Neuronal stem cell (in vitro differentiated cells): ENCODE measurements at places on chromosomes 2 and 18.
A peak's percentile ranks its signal among the peaks of the same experiment; 100 is the strongest.

DNA sequence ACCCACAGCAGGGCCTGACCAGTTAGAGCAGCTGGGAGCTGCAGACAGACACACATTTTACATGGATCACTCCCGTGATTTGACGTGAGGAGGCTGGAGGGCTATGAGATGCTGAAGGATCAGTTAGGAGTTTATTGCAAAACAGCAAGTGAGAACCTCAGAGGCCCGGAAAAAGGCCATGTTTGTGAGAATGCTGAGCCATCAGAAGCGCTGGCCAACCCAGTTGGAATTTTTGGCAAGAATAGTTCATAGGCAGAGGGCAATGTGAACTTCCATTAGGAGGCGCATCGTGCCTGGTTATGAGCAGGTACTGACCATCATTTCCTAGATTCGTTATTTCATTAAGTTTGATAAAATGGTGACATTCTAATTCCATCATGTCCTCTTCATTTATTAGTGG lies 23.3 kb upstream of the LMAN1 start:
- no peak for DNase-seq

- no peak for DNase-seq
These were observed 85.4 kb upstream of the ALPP start for GRCh38 chr2:232293191-232293590.

DNA sequence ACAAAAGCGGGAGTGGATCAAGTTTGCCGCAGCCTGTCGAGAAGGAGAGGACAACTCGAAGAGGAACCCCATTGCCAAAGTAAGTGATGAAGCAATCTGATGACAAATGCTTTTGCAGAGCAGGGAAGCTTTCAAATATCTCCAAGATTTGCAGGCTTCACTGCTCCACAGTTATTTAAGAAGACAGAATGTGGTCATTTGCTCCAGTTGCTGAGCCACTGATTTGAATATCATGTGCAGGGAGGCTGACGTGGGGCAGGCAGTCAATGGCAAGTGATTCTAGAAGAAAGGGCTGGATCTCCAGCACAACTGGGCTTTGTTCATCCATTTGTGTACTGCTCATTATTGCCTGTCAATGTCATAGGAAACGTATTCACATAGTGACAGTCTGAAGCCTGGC lies 10.2 kb downstream of the DSG4 start:
- peak; percentile 4 for DNase-seq

GRCh38 chr18:31101183-31102024 lies 817 bp downstream of the DSC2 start:
- peak; percentile 48 for DNase-seq

DNA sequence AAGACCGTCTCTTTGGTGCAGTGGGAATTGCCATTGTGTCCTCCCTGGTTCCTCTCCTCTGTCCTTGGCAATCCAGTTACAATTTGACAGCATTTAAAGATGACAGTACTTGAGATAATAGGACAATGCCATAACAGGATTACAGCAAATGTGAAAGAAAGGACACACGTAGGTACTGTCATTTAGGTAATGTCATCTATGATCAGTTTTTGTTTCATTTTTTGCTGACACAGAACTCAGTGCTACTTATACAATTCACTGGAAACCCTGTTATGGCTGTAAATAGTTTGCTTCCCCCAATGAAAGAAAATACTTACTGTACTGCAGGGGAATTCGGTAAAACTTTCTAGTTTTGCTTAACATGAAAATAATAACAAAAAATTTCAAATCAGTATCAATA lies 65.2 kb downstream of the BCL11A start:
- DNase-seq = no peak

GRCh38 chr2:101440127-101440738 lies 34.7 kb downstream of the RFX8 start:
- no peak for DNase-seq

- no peak for DNase-seq
These were observed 2.3 kb downstream of the CPS1 start for GRCh38 chr2:210558708-210559107.

DNA sequence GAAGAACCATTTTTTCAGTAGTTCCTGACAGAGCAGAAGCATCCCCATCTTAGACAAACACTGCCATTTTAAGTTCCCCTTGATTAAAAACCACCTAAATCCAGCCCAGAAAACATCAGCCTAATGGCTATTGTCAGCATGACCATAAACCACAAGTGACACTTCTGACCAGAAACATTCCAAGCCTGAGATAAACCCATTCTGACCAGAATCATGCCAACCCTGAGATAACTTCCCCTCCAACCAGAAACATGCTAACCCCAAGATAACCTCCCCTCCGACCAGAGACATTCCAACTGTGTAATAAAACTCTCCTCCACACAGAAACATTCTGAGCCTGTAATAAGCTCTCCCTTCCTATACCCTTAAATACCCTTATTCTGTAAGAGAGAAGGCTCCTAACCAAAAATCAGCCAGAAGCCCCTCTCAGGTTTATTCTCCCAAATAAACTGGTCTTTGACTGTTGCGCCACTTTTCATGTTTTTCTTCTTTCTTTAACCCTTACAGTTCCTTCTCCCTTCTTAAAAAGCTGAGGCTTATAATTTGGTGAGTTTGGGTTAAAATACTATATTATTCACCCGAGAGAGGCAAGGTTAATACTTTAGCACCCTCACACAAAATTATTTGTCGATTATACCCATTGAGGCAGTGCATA lies 149.7 kb downstream of the HNMT start:
- DNase-seq = no peak

GRCh38 chr2:230964136-230964730 lies 31.7 kb upstream of the SPATA3 start:
- no peak for DNase-seq
